Nephron progenitor cell (in vitro differentiated cells): ENCODE measurements at places on chromosomes 7 and 10.

DNA sequence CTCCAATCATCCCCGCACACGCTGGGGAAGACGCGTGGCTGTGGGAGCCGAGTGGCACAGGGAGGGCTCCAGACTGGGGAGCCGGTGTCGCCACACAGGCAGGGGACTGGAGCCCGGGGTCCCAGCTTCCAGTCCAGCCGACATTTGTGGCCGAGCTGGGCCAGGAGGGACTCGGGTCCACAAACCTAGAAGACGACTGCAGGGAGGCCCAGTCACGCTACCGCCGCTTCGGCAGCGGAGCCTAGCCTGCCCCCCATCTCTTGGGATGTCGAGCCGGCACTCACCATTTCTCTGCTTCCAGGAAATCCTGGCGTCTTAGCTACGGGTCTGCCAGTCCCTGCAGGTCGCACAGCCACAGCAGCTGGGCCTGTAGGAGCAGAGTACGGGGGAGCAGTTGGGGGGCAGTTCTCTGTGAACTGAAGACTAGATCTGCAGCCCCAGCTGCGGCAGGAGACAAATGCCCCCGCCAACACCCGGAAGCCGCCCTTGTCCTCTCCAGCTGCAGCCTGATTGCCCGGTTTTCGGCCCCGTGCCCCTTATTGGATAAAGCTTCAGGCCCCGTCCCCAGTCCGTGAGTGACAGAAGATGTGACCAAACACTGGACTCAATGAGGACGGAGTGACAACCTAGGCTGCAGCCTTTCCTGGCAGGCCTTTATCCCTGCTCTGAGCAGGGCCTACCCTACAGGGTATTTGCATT lies 270.7 kb downstream of the ZNF33B start:
- DNase-seq, result no peak
- no peaks in the 10 kb centered on the region for H3K4me1 ChIP-seq
- no peaks in the 10 kb centered on the region for H3K27me3 ChIP-seq
- H3K4me3 ChIP-seq, result no peak overlapping the region

GRCh38 chr10:95604630-95605029 lies 43.5 kb upstream of the SORBS1 start:
- H3K4me3 ChIP-seq, result no peak overlapping the region
- no peaks in the 10 kb centered on the region for H3K27me3 ChIP-seq
- H3K4me1 ChIP-seq, result peaks cover 58% of the 10 kb centered on the region
- peaks cover 39% of the 10 kb centered on the region for H3K36me3 ChIP-seq
- peak; percentile 26 for DNase-seq

DNA sequence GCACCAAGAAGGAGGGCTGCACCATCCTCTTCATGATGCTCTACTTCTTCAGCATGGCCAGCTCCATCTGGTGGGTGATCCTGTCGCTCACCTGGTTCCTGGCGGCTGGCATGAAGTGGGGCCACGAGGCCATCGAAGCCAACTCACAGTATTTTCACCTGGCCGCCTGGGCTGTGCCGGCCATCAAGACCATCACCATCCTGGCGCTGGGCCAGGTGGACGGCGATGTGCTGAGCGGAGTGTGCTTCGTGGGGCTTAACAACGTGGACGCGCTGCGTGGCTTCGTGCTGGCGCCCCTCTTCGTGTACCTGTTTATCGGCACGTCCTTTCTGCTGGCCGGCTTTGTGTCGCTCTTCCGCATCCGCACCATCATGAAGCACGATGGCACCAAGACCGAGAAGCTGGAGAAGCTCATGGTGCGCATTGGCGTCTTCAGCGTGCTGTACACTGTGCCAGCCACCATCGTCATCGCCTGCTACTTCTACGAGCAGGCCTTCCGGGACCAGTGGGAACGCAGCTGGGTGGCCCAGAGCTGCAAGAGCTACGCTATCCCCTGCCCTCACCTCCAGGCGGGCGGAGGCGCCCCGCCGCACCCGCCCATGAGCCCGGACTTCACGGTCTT lies 1.9 kb downstream of the FZD1 start:
- H3K4me3 ChIP-seq, result peak overlapping the region; percentile 93
- peak; percentile 33 for DNase-seq
- no peak overlapping the region for H3K27ac ChIP-seq
- H3K27me3 ChIP-seq, result peaks cover 53% of the 10 kb centered on the region

DNA sequence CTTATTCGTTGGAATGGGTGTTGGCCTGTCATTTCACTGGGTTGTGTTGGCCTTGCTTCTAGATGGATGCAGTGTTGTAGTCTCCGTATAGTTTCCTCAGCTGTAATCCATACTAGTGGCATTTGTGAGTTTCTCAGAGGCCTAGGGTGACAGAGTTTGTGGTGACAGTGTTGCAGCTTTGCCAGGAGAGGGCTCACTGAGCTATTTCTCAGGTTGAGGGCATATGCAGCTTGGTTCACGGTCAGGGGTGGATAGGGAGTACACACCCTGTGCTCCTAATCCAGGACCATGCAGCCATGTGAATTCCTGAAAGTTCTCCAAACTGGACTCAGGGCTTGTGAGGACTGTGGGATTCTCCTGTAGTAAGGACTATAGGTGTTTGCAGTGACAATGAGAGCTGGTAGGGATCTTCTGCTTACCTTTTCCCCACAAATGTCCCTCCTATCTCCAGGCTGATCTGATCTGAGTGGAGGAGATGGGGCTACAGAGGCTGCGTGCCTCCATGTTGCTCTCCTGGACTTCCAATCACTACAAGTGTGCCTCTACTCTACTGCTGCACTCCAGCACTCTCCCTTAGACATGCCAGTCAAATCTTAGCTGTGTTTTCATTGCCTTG lies 229.0 kb downstream of the STK31 start:
- no peaks in the 10 kb centered on the region for H3K36me3 ChIP-seq
- no peaks in the 10 kb centered on the region for H3K4me1 ChIP-seq
- H3K27me3 ChIP-seq, result no peaks in the 10 kb centered on the region
- peak; percentile 34 for DNase-seq

GRCh38 chr7:138867744-138868143 lies 69.7 kb upstream of the ATP6V0A4 start:
- H3K36me3 ChIP-seq, result peaks cover 85% of the 10 kb centered on the region
- no peak overlapping the region for H3K4me3 ChIP-seq
- H3K27ac ChIP-seq, result no peak overlapping the region
- no peak for DNase-seq

DNA sequence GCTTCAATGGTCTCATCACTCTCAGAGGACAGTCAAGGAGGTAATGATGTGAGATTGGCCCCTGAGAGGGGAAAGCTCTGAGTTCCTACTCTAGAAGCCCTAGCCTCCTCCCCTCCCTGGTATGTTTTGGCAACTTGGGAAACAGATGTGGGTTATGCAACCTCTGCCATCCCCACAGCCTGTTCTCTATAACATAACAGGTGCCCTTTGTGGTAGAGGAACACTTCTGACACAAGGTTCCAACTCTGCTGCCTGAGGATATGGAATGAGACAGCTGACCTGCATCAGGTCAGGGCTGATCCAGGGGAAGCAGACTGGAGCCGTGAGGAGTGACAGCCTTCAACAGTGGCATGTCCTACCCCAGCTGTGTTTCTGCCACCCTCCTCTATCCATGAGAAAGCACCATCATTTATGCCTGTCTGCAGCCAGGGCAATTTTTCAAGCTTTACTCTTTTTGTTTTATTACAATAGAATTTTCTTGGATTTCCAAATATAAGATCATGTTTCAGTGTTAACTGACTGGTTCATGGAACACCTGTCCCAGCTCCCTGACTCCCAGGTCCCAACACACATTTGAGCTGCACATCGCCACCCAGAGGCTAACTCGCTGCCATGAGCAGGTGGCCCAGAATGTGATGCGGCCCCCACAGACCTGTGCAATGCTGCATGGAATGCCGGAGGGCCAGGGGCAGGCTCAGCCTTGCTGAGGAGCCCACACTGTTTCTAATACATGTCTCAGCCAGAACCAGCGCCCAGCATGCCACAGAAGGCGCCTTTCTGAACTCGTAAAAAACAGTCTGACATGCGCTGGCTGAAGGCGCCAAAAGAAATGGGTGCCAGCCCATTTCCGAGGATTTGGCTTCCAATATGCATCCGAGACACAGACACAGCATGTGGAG lies 124.8 kb upstream of the CHST15 start:
- peaks cover 44% of the 10 kb centered on the region for H3K4me1 ChIP-seq
- no peaks in the 10 kb centered on the region for H3K36me3 ChIP-seq
- no peak for DNase-seq
- H3K27ac ChIP-seq, result no peak overlapping the region
- H3K27me3 ChIP-seq, result peaks cover 11% of the 10 kb centered on the region
